ENCODE measurements at places on chromosomes 1 and 21.

GRCh38 chr1:61474269-61474817, 250.6 kb downstream of the TM2D1 start:
- no peak for DNase-seq

GRCh38 chr21:18178509-18178908, 66.1 kb upstream of the CHODL start:
- DNase-seq: no peak

DNA sequence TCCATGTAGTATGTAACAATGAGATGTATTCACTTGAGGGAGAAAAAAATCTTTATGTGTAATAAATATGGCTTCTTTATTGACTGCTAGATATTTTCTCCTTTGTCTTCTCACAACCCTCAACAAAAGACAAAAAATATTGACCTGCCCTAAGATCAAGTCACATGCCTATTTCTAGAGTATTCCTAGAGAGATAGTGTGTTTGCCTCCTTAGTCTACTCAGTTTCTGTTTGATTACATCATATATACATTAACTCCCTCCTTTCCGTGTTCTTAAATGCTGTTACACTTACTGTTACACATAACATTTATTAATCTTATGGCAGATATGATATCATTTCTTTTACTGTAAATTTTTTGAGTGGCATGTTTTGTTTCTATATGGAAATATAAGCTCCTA, 281.6 kb upstream of the RGS18 start:
- DNase-seq: no peak

DNA sequence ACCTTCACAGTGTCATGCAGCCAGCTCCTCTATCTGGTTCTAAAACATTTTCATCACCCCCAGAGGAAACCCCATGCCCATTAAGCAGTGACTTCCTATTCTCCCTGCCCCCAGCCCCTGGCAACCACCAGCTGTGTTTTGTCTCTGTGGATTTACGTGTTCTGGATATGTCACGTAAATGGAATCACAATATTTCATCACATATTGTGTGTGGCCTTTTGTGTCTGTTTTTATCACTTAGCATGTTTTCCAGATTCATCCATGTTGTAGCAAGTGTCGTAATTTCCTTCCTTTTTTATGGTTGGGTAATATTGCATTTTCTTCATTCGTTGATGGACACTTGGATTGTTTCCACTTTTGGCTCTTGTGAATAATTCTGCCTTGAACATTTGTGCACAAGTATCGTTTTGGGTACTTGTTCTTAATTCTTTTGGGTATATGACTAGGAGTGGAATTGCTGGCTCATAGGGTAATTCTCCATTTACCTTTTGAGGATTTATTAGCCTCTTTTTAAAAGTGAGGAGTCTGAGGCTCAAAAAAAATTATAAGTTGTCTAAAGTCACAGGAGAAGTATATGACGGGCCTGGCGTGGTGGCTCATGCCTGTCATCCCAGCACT, 127.0 kb downstream of the MRPS6 start:
- DNase-seq: no peak

DNA sequence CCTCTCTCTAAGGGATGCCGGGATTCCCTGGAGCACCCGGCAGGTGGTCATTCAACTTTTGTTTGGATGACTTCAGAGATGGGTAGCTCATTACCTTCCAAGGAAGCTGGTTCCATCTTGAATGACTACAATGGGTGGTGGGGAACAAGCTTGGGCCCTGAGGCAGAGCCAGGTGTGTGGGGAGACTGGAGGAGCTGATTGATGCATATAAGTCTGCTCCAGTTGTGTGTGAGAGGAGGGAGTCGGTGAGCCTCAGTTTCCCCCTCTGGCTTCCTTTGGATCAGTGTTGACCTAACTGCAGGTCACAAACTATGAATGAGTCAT, 133.8 kb upstream of the ZBTB40 start:
- DNase-seq: no peak

GRCh38 chr21:42414928-42415769, 11.4 kb downstream of the UBASH3A start:
- peak; percentile 95 for DNase-seq

DNA sequence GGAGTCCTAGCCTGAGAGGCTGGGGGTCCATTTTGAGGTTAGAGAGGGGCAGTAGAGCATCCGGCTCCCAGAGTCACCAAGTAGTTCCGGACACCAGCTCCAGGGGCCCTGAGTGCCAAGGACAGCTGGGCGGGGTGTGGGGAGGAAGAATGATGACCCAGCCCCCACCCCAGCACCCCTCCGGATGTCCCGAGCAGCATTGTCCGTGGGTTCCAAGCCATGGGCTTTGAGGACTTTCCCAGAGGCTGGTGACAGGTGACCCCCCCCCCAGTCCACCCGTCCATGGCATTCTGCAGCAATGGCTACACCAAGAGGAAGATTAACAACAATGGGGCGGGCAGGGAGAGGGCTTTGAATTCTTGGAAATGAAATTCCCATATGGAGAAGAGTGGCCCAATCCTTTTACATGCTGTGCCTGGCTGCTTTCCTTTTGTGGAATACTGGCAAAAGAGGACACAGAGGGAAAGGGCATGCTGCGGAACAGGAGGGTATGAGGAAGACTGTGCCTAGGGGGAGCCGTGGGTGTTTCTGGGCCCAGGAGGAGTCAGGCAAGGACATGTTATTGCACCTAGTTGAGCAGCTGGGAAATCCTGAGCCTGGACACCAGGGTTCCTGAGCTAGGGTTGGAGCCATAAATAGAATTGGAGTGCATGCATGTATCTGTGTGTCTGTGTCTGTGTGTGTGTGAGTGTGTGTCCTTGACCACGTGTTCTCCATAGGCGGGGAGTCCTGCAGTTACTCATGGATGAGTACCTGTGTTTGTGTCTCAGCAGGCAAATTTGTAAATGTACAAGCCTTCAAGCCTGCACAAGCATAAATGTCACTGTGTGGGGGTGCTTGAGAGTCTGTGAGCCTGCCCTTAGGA, 956 bp downstream of the ATP1A2 start:
- no peak for DNase-seq

- peak; percentile 13 for DNase-seq
Observed at GRCh38 chr1:51237351-51238033, 1.4 kb downstream of the RNF11 start.

- no peak for DNase-seq
Observed at GRCh38 chr1:107328087-107328486, 187.2 kb downstream of the NTNG1 start.

- DNase-seq: no peak
Observed at GRCh38 chr1:14113841-14114567, 414.0 kb downstream of the PRDM2 start.

- no peak for DNase-seq
Observed at GRCh38 chr1:160053548-160054365, 16.2 kb downstream of the KCNJ10 start.

- DNase-seq: no peak
Observed at GRCh38 chr1:8663915-8664329, 153.5 kb downstream of the RERE start.

DNA sequence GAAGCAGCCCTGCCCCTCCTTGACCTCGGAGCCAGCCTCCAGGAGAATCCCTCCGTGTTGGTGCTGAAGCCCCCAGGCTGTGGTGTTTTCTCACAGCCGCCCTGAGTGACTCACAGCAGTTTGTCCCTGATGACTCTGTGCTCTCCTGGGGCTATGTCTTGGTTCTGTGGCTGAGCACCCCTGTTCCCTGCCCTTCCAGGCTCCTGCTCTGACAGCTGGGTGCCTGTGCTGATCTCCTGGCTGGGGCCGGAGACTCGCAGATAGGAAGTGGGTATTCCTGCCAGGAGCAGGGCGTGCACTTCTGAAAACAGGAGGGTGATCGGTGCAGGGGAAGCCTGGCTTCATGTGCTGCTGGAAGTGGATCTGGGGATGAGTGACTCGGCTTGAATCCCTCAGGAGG, 34.5 kb downstream of the POFUT2 start:
- peak; percentile 40 for DNase-seq

DNA sequence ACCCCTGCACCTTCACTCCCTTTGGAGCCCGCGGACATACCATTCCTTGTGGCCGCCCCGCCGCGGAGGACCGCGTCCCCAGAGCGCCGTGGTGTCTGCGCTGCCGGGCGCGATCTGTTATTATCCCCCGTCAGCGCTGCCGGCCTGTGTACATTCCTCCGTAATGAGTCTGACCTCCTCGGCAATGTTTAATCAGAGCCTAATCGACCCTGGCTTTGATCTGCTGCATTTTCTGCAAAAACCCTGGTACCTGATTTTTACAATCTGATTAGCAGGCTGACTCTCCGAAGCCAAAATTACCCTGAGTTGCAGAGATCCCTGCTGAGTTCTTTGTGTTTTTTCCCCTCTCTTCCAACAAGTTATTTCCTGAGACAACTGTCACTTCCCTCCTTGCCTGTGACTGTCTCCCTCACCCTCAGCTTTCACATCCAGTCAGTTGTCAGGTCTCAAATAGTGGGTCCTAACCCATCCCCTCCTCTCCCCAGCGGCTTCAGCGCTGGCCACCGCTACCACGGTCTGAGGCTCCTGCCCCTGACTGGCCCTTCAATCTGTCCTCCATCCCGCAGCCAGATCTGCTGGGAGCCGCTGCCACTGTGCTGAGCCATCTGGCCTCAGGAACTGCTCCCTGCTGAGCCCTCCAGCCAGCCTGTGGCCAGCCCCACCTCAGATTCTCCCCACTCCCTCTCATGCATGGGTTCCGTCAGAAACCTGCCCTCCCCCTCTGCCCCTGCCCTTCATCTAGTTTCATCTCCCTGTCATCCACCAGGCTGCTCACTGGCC, 53.5 kb downstream of the GLIS1 start:
- peak; percentile 52 for DNase-seq

DNA sequence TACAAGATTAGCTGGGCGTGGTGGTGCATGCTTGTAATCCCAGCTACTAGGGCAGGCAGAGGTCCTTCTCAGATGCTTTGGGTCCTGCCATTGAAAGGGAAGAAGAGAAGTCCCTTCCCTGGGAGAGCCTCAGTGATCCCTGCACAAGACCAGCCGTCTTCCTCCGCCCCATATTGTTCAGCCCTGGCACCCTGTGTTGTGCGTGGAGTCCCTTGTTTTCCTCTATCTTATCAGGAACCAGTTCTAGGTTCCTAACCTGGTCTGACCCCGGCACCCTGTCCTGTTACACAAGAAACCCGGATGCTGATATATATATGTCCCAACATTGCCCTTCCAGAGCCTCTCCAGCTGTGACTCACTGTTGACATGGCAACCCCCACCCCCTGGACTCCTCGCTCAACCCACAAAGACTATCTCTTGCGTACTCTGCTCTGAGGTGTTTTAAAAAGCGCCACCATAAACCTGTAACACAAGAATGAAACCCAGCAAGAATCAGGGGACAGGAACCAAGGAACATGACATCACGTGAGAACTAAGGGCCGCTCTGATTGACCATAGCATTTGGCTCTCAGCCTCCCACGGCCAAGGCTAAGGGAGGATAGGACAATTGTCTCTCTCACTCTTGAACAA, 4.8 kb downstream of the MX2 start:
- DNase-seq: peak; percentile 75

DNA sequence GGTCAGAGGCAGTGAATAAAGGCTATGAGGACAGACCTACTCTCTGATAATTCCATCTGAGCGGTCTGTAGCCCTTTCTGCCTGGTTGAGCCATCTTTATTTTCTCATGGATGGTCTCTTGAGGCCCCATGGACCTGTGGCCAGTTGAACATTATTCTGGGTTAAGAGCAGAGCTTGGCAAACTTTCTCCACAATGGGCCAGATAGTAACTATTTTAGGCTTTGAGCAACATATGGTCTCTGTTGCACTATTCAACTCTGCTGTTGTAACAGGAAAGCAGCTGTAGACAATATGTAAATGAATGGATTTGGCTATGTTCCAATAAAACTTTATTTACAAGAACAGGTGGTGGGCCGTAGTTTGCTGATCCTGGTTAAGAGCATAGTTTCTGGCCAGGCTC, 62.7 kb downstream of the KAZN start:
- DNase-seq: no peak

DNA sequence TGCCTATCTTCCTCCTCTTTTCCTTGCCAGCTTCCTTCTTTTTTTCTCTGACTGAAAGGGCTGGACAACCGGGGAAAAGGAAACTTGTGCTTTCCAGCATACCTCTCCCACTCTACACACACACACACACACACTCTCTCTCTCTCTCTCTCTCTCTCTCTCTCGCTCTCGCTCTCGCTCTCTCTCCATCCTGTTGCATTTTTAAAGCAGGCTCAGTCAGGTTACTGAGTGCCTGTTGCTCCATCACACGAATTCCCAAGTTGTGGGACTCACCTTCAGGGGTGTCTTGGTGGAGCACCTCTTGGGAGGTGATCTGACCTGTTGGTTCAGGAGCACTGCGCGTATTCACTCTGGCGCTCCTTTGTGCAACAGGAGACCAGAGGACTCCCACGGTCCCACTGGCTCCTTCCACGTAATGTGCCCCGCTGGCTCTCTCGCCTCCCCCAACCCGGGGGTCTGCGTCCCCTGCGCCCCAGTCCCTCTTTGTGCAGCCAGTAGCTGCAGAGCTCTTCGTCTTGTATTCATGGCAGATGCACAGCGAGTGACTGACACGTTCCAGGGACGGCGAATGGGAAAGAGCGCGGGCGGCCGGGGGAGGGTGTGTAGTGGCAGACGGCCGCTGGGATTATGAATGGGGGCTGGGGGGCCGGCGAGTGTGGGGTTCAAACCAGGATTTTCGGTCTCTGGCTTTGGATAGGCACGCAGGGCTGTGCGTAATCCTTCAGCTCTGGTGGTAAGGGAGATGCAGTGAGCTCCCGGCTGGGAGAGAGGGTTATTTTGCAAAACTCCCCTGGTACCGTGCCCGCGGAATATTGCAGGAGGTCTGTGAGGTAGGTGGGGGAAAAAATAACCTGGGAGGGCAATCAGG, 660 bp upstream of the PDE4B start:
- DNase-seq: peak; percentile 1

DNA sequence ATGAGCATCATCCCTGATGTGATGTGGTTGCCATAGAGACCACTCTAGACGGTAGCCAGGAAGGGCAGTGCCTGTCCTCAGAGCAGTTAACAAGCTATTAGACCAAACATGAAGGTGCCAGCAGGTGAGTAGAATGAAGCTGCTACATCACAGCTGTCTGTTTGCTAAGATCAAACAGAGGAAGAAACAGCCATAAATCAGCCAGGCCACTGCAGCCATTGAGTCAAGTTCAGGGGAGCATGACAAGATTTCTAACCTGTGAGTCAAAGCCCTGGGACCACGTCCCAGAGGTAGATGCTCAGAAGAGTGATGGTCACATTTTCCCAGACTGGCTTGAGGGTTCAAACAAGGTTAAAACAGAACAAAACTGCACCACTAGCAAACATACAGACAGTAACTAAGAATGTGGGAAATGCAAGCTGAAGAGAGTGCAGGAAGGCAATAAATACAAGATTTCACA, 450.6 kb upstream of the DAB1 start:
- no peak for DNase-seq
